ENCODE measurements at places on chromosomes 7 and 10. TPM values are rescaled to one million over a fixed set of nuclear protein-coding genes. Genes with fewer than 3 reads are reported as not detected.

WNT8B gene
- not detected for total RNA-seq

ST8SIA6 gene
- total RNA-seq = not detected

LDB3 gene
- not detected for total RNA-seq

CALCR gene
- total RNA-seq = not detected

NCOA4 gene
- total RNA-seq = 157 TPM

All from uterine smooth muscle cell (primary cell).